Activated CD4-positive, alpha-beta T cell treated with anti-CD3 and anti-CD28 coated beads, Interleukin-2, amount 10 ng/mL, durations not matched to agents 7 days and 5 days (primary cell): ENCODE measurements at places on chromosomes 5 and 9.

DNA sequence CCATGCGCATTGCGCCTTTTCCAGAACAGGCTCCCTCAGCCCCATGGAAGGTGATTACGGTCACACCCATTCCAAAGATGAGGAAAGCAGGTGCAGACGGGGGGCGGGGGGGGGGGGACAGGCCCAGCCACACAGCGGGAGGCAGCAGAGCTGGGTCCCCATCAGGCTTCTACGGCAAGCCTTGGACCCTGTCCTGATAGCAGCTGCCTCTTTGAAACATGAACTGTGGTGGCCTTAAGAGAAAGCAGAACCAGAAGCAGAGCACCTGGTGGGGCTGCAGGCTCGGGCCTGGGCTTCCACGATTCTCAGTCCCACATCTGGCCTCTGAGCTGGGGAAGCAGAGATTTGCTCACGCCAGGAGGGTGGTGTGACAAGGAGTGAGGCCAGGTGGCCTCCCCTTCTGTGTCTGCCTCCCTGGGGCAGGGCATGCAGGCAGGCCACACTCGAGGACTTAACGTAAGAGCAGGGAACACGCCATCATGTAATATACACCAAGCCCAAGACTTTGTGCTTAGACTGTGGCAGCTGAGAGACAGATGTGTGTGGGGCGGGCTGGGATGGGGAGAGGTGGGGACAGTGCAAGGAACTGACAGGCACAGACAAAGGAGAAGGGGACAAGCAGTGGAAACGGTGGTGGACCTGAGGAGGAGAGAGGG is 14.2 kb upstream of the PHYKPL start:
- DNase-seq: no peak

GRCh38 chr5:10153808-10154537 is 95.7 kb downstream of the ATPSCKMT start:
- DNase-seq: no peak

- DNase-seq: no peak
These were observed 170.4 kb downstream of the GRIA1 start for GRCh38 chr5:153660919-153661318.

DNA sequence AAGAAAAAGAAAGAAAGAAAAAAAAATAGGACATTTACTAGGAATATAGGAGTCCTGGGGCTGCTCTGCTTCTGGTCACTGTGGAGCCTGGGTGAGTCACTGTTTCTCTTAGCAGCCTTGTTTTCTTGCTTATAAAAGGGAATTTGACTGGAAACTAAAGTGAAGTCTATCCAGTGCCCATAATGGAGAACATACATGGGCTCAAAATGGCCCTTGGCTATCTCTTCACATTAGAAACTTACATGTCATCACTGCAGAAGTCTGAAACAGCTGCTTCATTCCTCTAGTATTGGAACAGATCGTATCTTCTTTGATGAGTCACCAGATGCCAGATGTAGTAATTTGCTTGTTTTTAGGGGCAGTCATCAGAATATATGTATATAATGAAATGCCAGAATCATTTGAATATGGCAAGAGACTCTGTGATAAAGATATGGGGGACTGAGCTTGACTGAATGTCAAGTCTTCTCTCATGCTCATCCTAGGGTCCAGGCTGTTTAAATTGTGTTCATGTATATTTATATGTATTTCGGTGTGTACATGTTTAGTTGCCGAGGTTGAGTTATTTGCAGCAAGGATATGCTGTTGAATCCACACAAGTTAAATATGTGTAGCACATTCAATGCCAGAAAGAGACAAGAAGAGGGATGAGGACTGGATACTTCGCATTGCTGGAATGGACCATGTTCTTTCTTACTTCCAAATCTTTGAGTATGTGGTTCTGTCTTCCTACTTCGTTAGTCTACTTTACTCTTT is 56.7 kb downstream of the SGCD start:
- DNase-seq: no peak
